ENCODE measurements at places on chromosomes 16 and 17.

DNA sequence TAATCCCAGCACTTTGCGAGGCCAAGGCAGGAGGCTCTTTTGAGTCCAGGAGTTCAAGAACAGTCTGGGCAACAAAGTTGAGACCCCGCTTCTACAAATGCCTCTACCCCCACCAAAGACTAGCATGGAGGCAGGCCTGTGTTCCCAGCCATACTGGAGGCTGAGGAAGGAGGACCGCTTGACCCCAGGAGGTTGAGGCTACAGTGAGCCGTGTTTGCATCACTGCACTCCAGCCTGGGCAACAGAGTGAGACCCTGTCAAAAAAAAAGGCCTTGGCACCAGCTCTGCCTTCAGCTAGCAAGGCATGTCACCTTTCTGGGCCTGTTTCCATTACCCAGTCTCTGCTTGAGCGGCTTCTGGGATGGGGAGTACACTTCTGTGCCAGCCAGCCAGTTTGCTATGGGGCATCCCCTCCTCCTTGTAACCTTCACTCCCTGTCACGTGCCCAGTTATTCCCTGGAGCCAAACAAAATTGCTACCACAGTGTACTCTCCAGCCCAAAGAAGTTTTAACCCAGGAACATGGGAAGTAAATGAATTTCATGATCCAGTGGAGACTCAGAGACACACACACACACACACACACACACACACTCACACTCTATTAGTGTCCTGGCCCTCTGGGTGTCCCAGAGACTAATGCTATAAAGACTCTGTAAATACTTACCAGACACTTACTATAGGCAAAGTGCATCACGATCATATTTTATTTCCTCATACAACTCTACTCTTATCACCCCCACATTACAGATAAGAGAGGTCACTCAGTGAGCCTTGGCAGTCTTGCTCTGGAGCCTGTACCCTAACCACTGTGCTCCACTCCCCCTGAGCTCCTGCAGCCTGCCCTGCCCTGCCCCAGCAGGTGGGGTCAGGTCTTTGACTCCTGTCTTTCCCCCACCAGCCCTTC is 2.5 kb downstream of the CISD3 start:
- DNase-seq = no peak

DNA sequence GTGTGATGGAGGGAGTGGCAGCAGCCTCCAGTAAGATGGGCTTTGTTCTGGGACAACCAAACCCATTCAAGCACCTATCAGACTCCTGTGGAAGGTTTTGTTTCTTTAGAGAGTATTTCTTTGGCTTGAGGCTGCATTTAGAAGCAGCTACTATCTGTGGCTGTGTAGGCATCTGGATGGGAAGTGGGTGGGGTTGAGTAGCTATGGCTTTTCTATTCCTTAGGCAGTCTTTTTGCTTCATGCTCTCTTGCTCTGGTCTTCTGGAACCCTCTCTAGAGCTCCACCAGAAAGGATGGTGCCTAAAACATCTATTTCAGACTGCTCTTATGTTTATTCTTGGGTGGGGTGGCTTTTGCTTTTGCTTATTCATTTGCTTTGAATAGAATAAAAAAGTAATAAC is 19.9 kb downstream of the TNRC6A start:
- DNase-seq = no peak

DNA sequence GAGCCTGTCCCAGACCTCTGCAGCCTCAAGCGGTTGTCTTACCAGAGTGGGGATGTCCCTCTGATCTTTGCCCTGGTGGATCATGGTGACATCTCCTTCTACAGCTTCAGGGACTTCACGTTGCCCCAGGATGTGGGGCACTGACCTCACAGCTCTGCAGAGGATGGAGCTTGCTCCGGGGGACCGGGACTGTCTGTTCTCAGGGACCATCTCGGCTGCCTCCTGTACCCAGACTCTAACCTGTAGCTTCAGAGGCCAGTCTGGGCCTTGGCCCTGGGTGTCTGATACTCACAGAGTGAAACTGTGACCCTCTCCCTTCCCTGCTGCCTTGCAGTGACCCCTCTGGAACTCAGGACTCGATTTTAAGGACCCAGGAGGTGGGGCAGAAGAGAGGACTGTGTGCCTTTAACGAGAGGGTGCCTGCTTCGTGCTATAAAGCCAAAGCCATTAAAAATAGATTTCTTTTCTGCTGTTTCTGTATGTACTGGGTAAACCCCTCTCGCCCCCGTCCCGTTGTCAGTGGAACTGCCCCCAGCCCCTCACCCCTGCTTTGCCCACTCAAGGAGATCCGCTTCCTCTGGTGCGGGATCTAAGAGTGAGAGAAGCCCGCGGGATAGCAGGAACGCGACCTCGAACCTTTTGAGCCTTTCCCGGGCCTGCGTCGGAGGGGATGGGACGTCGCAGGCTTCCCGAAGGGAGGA is 1.1 kb upstream of the LLGL2 start:
- DNase-seq = no peak

GRCh38 chr16:89944773-89945172 is 3.8 kb upstream of the DEF8 start:
- no peak for DNase-seq

DNA sequence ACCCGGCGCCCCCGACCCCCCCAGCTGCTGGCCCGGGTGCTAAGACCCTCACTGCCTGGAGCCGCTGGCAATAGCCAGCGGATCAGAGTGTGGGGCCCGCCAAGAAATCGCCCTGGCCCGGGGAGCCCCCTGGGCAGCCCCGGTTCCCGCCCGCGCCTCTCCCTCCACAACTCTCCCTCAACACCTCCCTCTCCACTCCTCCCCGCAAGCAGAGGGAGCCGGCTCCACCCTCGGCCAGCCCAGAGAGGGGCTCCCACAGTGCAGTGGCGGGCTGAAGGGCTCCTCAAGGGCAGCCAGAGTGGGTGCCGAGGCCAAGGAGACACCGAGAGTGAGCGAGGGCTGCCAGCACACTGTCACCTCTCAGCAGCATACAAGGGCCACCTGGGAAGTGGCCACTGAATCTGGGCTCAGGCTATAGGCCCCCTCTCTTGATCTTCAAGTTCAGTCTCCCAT is 385.5 kb downstream of the SEC14L1 start:
- no peak for DNase-seq

- DNase-seq = no peak
Observed at GRCh38 chr17:34920676-34921075, 40.6 kb downstream of the CCT6B start.

Measured in CD4-positive, alpha-beta memory T cell (primary cell).